NCI-H1930 (cell line): ENCODE measurements at places on chromosomes 2 and 18.

DNA sequence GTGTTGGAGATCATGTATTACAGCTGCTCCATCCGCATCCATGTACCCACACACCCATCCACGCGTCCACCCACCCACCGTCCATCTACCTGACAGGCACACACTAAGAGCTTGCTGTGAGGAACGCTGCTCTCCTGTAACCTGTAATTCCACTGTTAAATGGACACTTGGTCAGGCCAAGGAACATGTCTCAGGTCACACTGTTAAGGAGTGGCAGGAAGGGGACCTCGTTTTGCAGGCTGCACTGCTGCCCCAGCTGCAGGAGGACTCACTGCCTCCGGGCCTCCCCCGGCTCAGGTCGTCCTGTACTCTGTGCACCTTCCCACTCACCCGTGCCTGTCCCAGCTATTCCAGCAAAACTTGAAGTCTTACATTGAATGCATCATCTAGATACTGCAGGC lies 170.5 kb downstream of the EIPR1 start:
- DNase-seq: no peak

DNA sequence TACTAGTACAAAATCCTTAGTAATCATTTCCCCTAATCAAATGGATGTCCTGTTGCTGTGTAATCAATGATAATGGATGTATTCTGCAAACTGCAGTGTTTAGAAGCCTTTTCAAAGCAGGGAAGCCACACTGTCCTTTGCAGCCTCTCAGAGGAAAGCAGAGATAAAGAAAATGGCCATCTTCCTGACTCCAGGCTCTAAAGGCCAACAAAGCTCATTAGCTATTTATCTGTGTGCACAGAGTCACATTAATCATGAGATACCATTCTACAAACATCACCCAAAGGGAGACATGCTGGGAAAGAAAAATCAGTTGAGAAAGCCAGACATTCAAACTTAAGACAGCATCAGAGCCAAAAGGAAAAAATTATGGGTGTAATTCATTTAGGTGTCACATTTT lies 165.0 kb downstream of the RAD51AP2 start:
- DNase-seq: peak; percentile 75

- DNase-seq: peak; percentile 3
These were observed 11.3 kb downstream of the GFPT1 start for GRCh38 chr2:69375494-69376353.

DNA sequence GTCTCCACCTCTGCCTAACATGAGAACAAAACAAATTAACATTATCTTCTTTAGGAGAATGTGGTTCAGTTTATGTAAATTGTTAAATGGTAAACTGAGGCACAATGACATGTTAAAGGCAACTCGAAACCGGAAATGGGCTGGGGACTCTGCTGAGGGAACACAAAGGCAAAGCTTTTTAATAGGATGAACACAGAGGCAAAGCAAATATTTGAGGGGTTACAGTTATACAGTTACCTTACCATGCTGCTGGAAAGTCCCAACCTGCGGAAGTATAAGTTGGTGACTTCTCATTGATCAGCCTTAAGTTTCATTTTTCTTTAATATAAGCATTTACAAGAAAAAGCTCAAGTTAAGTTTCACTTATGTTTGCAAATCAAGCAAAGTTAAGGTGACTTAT lies 195.0 kb downstream of the DLGAP1 start:
- no peak for DNase-seq

DNA sequence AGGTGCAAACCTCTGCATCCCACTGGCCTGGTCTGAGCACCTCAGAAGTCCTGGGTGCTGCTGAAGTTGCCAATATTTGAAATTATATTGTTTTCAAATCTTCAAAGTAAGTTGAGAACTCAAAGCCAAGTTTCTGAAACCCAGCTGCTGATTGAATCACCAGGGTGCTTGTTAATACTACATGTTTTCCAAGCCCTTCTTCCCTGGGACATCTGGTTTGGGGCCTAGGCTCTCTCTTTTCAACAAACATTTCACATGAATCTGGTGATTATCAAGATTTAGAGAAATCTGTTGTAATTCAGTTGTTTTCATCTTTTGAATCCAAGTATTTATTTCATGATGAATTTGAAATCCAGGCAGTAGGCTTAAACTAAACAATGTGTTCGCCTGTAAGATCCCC lies 24.4 kb downstream of the MLPH start:
- no peak for DNase-seq

- no peak for DNase-seq
These were observed 116.9 kb upstream of the TEX51 start for GRCh38 chr2:126781806-126782205.

DNA sequence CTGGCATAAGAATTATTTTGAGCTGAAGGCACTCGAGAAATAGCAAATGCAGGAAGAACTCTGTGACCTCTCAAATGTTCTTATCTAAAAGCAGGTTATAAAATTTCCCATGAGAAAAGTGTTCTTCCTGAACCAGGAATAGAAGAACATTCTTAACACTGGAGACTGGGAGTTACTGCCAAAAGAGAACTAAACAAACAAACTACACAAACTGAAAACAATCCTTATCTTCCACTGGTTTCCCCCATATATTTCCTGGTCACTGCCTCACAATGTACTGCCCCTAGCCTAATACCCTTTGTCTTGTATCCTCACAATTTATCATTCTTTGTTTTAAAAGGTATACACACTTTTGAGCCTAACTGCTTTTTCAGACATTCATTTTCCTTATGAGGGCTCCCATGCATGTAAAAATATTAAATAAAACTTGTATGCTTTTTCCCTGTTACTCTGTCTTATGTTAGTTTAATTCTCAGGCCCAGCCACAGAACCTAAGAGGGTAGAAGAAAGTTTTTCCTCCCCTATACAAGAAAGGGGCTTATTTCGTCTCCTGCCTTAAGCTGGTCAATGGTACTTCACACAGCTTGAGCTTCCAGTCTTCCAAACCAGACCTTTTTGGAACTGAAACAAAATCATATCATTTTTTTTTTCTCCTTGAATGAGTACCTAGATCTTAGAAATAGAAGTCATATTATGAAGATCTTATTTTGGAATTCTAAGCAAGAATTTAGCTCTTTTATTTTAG lies 110.6 kb downstream of the MSTN start:
- no peak for DNase-seq

GRCh38 chr18:63342206-63342605 lies 22.6 kb upstream of the BCL2 start:
- DNase-seq: no peak

GRCh38 chr18:74996055-74996454 lies 212.9 kb downstream of the PTGR3 start:
- no peak for DNase-seq

GRCh38 chr2:48043131-48043700 lies 136.9 kb upstream of the FBXO11 start:
- DNase-seq: no peak

DNA sequence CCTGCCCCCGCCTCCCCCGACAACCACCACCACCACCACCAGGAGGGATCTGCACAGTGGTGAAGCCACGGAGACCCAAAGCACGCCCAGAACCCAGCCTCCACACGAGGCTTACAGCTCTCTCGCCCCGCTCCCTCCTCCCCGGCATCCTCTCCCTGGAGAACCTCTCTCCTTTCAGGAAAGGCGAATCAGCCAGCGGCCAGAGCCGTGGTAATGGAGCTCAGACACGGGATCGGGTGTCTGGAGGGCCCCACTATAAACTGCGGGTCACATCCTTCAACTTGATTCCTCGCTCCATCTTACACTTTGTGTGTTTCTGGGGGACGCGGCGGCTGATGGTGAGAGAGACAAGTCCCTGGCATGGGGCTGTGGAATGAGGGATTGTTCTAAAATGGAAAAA lies 271.5 kb upstream of the SIX2 start:
- DNase-seq: no peak

DNA sequence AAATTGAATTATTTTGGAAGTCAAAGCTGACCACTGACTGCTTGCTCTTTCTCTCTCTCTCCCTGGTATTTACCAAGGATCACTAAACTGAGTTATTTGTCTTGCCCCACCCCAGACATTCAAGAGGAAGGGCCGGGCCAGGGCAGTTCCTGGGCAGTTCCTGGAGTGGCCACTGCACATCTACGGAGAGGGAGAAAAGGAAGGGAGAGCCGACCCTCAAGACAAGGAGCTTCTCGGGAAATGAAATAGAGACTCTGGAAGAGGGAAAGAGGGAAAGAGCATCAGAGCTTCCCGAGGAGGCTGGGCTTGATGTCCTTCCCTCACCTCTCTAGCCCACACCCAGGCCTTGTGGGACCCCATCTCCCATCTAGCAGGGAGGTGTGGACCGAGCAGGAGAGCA lies 83.1 kb downstream of the SEPTIN10 start:
- no peak for DNase-seq

GRCh38 chr2:86825036-86825692 lies 34.5 kb upstream of the CD8A start:
- DNase-seq: no peak
